ENCODE measurements at places on chromosomes 2 and 18.

DNA sequence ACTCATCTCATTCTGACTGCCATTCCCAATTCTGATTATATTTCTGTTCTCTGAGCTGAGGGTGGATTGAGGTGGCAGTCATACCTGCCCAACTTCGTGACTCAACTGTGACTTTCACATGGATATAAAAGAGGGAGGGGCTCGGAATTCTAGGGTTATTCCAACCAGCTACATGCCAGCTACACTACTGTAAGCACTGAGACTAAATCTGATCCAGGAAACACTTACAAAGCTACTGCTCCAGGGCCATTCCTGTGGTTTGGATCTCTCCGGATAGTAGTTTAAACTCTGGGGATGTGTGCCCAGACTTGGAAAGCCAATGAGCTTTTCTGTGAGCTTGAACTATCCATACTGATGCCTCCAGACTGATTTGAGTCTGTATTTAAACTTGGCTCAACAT is 7.9 kb downstream of the MAP2 start:
- no peak for DNase-seq

DNA sequence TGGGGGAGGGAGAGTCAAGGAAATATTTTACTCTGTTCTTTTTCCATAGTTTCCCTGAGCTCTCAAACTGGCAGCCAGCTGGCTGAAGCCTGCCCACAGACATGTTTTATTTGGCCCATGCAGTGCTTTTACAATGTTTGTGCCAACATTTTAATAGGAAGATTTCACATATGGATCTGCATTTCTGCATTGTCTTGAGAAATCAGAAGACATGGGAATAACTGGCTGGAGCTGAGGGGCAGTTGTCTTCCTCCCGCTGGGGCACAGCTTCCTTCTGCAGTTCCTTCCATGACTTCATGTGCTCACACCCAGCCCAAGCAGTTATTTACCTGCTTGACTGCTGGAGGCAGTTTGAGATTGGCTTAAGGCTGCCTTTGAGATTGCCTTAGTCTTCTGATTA is 74.4 kb downstream of the PLCL1 start:
- no peak for DNase-seq

- no peak for DNase-seq
These were observed 674 bp downstream of the EVX2 start for GRCh38 chr2:176082824-176083751.

GRCh38 chr2:135969655-135970387 is 15.6 kb downstream of the DARS1 start:
- no peak for DNase-seq

GRCh38 chr2:53173698-53174455 is 593.7 kb upstream of the CHAC2 start:
- no peak for DNase-seq

GRCh38 chr2:157256626-157257025 is 879 bp upstream of the GALNT5 start:
- DNase-seq: no peak
